Stimulated activated CD8-positive, alpha-beta memory T cell treated with anti-CD3 and anti-CD28 coated beads, Interleukin-7, amount 100 ng/mL, for 4 hours (primary cell): ENCODE measurements at places on chromosomes 6 and 20.

DNA sequence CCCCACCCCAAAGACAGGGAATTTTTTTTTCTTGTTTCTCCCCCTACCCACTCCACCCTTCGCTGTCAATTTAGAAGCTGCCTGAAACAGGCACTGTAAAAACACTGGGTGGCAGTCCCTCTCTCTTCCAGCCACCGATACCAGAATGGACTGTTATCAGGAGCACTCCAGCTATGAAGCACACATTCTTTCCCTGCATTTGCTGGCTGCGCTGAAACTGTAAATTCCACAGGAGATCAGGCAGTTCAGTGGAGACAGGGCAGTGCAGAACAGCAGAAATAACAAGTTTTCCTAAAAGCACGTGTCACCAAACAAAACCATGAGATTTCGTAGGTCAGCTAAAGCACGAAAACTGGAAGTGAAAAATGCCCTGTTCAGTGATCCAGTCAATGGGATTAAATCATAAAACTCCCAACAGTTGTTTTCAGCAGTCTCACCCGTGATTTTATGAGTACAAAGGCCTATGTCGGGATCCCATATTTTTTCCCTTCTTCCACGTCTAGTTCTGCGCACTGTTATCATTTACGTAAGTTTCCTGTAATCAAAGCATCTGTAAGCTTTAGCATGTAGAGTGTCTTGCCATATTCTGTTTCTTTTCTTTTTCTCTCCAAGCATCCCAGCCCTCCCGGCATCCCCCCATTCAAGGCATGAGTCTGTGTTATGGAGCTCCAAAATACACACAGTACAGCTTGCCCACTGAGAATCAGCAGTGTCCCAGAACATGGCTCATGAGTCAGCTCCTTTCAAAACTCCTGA is 359.9 kb upstream of the EPHA7 start:
- DNase-seq, result no peak

GRCh38 chr20:15862178-15862577 is 711.1 kb downstream of the KIF16B start:
- DNase-seq, result no peak

- no peak for DNase-seq
Measured at GRCh38 chr6:62479697-62480220, 193.7 kb upstream of the KHDRBS2 start.

GRCh38 chr6:148272597-148272996 is 70.0 kb upstream of the SASH1 start:
- no peak for DNase-seq

DNA sequence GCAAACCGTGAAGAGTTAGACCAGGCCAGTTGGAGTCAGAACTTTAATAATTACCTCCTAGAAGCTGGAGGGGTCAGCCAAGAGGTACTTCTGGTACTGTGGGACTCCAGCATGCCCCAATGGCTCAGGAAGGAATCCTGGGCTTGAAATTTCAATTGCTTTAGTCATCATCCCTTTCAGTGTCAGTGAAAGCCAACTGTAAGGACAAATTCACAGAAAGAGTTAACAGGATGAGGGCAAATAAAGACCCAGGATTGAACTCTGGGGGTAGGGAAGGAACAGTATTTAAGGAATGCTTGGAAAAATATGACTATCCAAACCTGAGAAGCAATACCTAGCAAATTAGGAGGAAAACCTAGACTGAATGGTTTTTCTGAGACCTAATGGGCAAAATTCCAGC is 735.1 kb upstream of the MARCKS start:
- DNase-seq, result no peak

DNA sequence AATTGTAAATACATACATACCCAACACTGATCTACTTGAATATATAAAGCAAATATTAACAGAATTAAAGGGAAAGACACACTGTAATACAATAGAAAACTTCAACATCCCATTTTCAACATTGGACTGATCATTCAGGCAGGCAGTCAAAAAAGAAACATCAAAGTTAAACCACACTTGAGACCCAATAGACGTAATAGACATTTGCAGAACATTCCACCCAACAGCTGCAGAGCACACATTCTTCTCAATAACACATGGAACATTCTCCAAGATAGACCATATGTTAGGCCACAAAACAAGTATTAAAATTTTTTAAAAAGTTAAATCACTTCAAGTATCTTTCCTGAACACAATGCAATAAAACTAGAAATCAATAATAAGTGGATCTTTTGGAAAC is 698.2 kb downstream of the COL12A1 start:
- no peak for DNase-seq

DNA sequence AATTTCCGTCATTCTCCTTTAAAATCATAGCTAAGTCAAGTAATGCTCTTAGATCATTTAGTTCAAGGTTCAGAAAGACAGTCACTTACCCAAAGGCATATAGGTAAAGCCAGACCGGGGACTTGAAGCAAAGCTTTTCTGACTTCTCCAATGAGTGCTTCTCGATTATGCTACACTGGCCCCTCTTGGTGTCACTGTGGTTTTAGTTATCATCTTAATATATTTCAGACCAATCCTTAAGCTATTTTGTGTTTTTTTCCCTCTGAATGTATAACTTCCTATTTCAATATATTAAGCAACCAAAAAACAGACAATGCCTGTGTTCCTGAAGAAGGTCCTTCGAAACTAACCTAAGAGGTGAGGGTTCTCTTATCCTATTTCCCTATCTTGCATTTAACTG is 3.9 kb downstream of the PRDM1 start:
- DNase-seq, result no peak

DNA sequence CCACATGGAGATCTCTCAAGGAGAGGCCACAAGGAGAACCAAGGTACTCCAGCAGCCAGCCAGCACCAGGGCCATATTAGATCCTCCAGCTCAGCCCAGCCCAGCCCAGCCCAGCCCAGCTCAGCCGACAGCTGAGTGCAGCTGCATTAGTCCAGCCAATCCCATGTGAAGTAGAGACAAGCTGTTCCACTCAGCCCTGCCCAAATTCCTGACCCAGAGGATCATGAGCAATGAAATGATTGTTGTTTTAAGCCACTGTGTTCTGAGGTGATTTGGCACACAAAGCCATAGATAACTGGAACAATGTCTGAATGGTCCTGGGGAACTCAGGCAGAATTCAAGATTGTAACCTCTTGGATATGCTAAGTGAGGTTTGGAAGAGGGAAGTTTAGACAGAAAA is 59.5 kb upstream of the BMP2 start:
- no peak for DNase-seq

DNA sequence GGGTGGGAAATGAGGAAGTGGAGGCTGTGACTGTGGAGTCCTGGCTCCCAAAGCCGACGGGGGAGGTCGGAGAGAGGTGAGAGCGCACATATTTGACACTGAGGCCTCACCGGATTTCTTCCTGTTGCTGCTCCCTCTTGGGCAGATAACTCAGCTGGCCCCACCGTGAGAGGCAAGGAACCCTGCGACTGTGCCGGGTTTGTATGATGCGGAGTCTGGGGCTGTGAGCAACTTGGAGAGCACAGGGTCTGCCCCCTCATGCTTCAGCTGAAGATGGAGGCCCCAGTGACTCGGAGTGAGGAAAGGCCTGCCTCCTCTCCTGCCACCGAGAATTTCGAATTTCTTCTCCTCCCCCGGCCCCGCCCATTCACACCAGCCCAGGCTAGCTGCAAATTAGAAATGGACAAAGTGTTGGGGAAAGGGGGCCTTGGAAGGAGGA is 160.6 kb downstream of the GRM4 start:
- no peak for DNase-seq

- DNase-seq, result no peak
Measured at GRCh38 chr20:58515233-58516212, at the start of gene APCDD1L. Gene APCDD1L, minus strand, starts transcription at chr20:58515399. Its CDS starts 692 bp downstream, at chr20:58514707.

DNA sequence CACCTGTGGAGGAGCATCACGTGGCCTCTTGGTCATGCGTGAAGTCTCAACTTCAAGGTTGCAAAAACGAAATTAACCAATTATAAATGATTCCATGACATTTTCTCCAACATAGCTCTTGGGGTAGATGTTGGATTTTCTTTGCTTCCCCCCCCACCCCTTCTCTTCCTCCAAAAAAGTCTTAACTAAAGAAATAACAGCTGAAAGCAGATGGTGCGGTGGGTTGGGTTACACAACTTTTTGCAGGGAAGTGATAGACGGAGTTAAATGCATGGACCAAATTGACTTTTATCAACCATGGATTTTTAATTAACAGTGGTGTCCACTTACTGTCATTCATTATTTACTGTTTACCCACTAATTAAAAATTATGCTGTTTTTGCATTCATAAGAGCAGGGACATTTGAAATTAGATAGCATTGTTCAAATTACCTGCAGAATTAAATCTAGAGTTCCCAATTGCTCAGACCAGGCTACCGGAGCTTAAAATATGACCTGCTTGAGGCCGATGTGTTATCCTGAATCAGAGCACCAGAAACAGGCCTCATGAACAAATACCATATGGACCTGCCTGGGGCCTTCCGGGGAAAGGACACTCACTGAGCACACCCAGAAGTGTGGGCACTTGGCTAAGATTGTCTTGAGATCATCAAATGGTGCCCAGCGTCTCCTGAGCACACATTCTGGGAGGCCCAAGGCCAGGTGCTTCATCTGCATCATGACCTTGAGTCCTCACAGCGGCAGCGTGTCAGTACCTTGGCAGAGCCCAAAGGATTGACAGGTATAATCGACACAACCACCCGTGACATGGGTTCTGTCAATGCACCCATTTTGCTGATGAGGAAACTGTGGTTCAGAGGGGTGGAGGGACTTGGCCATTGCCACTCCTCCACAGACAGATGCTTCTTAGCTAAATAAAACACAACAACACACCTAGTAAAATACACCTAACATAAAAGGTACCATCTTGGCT is 41.5 kb downstream of the APCDD1L start:
- no peak for DNase-seq

GRCh38 chr6:124400261-124400999 is 561.8 kb upstream of the RNF217 start:
- no peak for DNase-seq

DNA sequence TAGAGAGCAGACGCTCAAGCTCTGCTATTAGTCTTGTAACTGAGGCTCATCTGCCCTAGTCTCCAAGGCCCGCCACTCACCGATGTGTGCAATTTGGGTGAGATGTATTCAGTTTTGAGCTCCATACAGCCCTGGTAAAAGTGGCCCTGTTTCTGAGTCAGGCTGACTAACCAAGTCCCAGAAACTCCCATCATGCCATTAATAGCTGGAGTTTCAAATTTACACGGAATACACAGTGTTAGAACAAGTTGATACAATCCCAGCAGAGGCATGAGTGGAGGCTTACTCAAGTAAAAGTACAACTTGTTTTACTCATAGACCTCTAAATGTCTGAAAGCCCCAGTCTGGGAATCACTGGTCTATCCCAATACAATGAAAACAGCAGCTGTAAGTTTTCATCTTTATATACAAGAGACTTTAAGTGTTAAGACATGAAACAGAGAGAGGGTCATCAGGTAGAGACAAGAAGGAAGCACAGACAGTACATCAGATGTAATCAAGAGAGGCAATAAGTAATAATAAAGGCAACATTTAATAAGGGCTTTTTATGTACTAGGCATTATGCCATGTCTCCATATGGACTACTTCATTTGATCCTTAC is 42.4 kb downstream of the RTN4IP1 start:
- DNase-seq, result no peak

DNA sequence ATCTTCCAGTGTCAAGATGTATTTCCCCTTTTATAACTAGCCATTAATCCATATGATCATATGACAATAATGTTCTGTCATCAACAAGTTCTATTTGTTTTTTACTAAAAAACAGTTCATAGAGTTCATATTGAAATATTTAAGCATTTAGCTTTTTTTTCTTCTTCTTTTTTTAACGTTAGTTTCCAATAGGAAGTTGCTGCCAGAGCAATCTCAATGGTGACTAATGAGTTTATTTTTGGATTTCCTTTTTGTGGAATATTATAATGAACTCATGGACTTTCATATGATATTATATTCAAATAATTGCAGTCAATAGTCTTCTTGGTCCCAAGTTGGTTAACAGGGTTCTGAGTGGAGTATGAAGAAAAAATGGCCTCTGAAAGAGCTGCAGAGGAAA is 343.3 kb downstream of the BCKDHB start:
- no peak for DNase-seq

GRCh38 chr6:169366258-169366901 is 112.7 kb upstream of the THBS2 start:
- DNase-seq, result no peak

- no peak for DNase-seq
Measured at GRCh38 chr20:6120491-6120988, 2.3 kb downstream of the FERMT1 start.

GRCh38 chr20:32218156-32218900 is 10.6 kb downstream of the POFUT1 start:
- no peak for DNase-seq

GRCh38 chr6:57087916-57088315 is 2.1 kb upstream of the ZNF451 start:
- no peak for DNase-seq

DNA sequence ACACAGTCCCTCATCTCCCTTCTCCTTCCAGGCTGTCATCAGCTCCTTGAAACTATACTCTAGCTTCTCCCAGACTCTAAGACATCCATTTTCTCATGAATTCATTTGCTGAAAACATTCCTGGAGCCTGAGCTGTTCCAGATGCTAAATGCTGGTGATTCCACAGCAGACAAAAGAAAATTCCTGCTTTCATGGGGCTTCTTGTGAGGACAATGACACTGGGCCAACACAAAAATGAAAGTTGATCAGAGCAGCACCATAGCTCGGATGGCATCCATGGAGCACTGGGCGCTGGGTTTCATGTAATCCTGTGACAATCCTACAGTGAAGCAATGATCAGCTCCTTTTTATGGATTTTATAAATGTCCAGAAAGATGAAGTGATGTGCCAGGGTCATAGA is 47.4 kb upstream of the STX16 start:
- DNase-seq, result no peak

DNA sequence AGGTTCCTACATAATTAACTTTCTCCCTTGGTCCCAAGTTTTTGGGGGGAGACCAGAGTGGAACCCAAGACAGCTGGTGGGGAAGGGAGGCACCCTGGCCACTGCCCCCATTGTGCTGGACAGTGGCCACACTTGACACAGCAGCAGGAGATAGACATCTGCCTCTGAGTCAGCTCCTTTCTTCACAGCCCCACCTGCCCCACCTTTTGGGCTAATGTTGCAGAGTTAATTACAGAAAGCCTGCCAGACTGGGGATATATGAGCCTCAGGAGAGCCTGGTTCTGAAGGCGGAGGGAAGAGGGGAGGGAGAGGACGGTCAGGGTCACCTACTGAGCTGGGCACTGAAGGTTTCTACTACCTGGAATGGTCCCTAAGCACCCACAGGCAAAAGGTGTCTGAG is 50.6 kb downstream of the MAFB start:
- DNase-seq, result no peak

GRCh38 chr20:10430000-10430466 is 4.0 kb downstream of the MKKS start:
- DNase-seq, result no peak

- DNase-seq, result no peak
Measured at GRCh38 chr6:39217177-39217864, 12.0 kb downstream of the KCNK5 start.

GRCh38 chr6:11911538-11911937 is 100.6 kb upstream of the HIVEP1 start:
- DNase-seq, result no peak

DNA sequence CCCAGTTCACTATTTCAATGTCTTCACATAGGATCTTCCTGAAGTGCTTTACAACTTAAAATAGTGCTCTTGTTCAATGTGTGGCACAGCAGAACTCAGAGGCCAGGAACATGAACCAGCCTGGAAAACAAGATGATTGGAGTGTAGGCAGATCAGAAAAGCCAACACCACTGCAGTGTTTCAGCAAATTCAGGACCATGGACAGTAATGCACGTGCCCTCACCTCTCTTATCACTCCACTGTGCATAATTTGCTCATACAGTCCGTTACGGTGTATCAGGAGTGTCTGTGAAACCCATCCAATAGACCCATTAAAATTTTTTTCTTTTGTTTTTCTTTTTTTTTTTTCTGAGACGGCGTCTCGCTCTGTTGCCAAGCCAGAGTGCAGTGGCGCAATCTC is 27.6 kb upstream of the HACE1 start:
- no peak for DNase-seq
